Heart left ventricle (tissue), 16 donors: ENCODE measurements at places on chromosomes 16 and 17. TPM values are rescaled to one million over a fixed set of nuclear protein-coding genes. Genes with fewer than 3 reads are reported as not detected.

DNA sequence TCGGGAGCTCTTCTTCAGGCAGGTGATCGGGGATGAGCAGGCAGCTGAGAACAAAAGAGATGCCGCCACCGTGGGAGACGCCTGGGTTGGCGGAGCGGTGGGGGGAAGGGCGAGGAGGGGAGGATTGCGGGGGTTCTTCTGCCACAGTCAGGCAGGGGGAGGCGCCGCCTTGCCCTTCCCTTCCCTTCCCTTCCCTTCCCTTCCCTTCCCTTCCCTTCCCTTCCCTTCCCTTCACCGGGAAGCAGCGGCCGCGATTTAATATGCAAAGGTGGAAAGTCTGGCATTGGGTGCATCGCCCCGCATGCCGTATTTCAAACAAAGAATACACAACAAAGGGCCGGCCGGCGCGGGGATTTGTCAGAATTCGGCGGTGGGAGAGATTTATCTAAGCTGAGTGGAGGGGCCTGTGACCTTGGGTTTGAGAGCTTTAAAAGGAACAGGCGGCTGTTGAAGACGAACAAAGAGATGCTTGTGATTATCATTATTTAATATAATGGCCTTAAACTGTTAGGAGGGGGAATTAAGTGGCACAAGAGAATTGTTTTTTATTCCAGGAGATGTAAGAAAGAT lies 262.3 kb upstream of the TNRC6C start:
- no peak for DNase-seq

DNA sequence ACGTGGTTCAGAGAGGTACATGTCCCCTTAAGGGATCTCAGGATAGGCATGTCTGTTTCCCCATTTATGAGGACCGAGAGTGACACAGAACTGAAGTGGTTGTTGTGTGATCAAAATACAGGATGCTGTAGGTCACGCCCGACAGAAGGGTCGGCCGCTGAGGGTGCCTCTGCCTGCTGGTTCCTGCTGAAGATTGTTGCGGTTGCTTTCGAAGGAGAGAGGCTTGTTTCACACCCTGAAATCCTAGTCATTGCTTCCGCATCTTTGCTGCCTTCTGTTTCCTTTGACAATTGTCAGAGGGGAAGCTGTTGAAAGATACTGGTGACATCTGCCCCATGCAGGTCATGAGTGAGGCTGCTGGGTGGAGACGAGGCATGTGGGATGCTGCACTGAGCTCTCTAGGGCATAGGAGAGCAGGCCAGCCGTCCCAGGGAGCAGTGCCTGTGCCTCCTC lies 3.8 kb upstream of the NAT9 start:
- DNase-seq = no peak

DNA sequence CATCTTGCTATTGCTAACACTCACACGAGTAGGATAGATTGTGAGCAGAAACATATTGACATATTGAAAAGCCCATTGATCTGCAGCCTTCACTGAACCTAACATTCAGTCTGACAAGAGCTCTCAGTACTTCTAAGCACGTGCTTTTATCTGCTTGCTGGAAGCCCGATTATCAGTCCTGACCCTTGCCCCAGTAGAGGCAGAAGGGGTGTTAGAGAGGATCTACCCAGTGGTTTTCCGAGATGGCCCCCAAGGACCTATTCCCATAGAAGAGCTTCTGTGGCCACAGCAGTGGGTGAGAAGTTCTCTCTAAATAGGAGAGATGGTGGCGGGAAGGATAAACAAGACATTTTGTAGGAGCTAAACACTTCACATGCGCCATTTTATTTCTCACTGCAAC lies 290.9 kb upstream of the MAF start:
- no peak for DNase-seq

DNA sequence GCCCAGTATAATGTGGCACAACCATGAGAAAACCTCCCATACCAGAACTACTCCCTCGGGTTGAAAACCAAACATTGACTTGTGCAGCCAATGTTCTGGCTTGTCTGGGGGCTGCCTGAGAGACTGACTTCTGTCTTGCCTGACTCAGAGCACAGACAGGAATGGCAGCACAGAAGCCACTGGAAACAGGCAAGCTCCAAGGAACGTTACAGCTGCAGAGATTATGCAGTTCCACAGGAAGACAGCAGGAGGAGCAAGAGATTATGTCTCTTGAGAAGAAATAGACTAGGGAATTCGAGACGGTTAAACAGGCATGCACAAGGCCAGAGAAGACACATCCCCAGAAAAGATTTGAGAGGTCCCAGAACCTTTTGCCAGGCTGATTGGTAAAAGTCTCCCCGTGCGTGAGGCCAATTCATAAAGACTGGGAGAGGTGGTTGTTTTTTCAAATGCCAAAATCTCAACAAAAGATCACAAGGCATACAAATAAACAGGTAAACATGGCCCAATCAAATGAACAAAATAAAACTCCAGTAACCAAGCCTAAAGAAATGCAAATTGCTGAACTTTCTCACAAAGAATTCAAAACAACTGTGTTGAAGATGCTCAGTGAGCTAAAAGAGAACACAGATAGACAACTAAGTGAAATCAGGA lies 90.6 kb upstream of the CDH5 start:
- no peak for DNase-seq

GRCh38 chr16:87235810-87236515 lies 81.2 kb downstream of the C16orf95 start:
- no peak for DNase-seq

- no peak for DNase-seq
Measured at GRCh38 chr17:75267411-75268232, 3.4 kb downstream of the MIF4GD start.

DNA sequence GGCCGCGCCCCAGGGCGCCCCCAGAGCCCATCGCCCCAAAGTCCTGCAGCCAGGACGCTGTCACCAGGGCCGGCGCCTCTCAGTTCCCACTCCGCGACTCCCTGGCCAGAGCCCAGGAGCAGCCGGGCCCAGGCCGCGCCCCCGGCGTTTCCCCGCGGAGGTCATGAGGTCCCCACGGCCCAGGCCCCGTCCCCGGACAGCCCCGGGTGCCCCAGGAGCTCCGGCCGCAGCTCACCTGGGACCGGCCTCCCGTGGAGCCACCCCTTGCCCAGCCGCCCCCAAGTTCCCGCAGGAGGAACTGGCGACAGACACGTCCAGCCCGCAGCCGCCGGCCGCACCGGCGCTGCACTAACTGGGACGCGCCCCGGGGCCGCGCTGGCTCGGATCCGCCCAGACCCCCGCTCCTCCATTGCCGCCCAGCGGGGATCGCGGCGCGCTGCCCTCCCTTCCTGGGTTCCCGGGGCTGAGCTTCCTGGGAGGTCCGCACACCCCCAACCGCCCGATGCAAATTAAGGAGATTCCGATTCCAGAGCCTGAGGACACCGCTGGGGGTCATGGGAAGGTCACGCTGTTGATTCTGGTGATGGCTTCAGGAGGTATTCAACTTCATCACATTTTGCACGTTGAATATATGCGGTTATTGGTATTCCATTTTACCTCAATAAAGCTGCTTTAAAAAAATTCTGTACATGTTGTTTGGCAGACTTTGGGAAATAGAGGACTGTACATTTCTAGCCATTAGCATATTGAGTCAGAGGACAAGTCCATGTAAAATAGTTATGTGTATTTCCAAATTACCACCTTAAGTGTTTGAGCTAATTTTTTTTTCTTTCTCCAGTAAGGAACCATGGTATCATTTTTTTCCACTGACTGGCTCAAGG lies 9.9 kb downstream of the AHSP start:
- no peak for DNase-seq

DNA sequence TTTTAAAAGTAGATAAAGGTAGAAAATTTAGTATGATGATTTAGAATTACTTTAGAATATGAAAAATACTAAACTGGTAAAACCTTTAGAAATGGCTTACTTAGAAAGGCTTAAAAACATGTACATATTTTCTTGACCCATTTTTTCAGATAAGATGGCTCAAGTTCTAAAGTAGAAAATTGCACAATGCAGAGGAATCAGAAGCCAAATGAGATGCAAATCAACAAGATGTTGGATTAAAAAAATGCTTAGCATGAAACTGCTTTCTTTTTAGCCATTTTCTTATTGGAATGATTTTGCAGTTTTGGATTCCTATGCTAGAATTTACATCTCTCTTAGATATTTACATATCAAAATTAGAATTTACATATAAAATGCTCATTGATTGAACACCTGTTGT lies 1.5 kb upstream of the KRTAP3-1 start:
- DNase-seq = no peak

- no peak for DNase-seq
Measured at GRCh38 chr17:20955427-20956323, 87.1 kb downstream of the USP22 start.

DNA sequence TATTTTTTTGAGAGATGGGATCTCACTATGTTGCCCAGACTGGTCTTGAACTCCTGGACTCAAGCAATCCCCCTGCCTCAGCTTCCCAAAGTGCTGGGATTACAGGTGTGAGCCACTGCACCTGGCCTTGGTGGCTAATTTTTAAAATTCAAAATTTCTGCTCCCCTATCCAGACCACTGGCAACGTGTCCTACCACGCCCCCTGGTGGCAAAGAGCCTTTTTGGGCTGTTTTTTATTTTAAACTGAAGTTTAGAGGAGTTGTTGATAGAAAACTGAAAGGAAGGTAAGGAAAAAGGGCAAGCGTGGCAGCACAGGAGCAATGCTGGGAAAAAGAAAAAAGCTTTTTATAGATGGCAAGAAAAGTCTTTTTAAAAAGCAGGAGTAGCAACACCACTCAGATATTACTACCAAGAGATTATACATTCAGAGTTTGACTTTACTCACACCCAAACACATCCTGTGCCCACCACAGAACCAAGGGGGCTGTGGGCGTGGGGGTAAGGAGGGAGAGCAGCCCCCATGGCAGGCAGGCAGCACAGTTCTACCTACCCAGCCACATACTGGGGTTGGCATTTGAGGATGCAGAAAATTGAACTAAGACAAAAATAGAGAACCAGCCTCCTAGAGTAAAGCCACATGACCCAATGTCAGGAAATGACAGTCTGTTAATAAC lies 4.2 kb upstream of the MXRA7 start:
- DNase-seq = peak; percentile 59

Gene USP7
- total RNA-seq = 62.6 TPM

Gene NPIPA3
- 0.47 TPM for total RNA-seq

Gene CDK5R1
- 1.5 TPM for total RNA-seq

Gene ZNF423
- total RNA-seq = 4.5 TPM

Gene MYLK3
- 374 TPM for total RNA-seq

Gene TRIM47
- total RNA-seq = 23.3 TPM

Gene CEMP1
- not detected for total RNA-seq

Gene NECAB2
- 1.2 TPM for total RNA-seq

Gene SEZ6L2
- 0.16 TPM for total RNA-seq
